ENCODE measurements at places on chromosomes 7 and 10. TPM values are rescaled to one million over a fixed set of nuclear protein-coding genes. Genes with fewer than 3 reads are reported as not detected.

The CYP3A4 gene
- not detected for total RNA-seq

The SLC26A3 gene
- total RNA-seq: 0.33 TPM

The AVPI1 gene
- total RNA-seq: 10.0 TPM

The UNCX gene
- not detected for total RNA-seq

The LIPN gene
- total RNA-seq: not detected

The EPHB6 gene
- total RNA-seq: 66.3 TPM

The GTPBP10 gene
- total RNA-seq: 28.5 TPM

GRCh38 chr7:141073173-141073640 lies 657 bp upstream of the TMEM178B start:
- no peaks in the 10 kb centered on the region for H3K36me3 ChIP-seq
- H3K4me1 ChIP-seq: peaks cover 34% of the 10 kb centered on the region
- no peak overlapping the region for H3K27ac ChIP-seq
- peaks cover 18% of the 10 kb centered on the region for H3K27me3 ChIP-seq

- no peak overlapping the region for H3K27ac ChIP-seq
- no peaks in the 10 kb centered on the region for H3K36me3 ChIP-seq
- H3K4me1 ChIP-seq: no peaks in the 10 kb centered on the region
- no peak for DNase-seq
Observed at GRCh38 chr7:30896783-30897637, 14.6 kb upstream of the AQP1 start.

DNA sequence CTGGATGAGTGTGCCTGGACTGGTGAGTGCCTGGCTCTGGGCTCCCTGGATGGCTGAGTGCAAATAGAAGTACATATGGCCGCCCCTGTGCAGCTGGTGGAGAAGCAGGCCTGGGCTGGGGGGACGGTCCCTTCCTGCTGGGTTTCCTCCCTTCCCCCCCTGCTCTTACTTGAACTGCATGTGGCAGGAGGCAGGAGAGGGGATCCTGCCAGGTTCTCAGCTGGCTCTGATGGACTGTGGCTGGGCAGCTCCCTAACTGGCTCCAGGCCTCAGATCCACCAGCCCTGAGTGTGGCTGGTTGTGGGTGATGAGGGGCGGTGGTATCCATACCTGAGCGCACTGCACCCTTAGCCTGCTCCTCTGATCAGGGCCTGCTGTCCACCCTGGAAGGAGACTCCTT lies 26.9 kb downstream of the ADCY1 start:
- no peaks in the 10 kb centered on the region for H3K27me3 ChIP-seq
- no peak overlapping the region for H3K27ac ChIP-seq
- no peaks in the 10 kb centered on the region for H3K4me1 ChIP-seq
- H3K4me3 ChIP-seq: no peak overlapping the region
- DNase-seq: no peak

GRCh38 chr10:84805149-84805548 lies 476.8 kb downstream of the CCSER2 start:
- H3K4me3 ChIP-seq: no peak overlapping the region
- H3K27ac ChIP-seq: no peak overlapping the region

DNA sequence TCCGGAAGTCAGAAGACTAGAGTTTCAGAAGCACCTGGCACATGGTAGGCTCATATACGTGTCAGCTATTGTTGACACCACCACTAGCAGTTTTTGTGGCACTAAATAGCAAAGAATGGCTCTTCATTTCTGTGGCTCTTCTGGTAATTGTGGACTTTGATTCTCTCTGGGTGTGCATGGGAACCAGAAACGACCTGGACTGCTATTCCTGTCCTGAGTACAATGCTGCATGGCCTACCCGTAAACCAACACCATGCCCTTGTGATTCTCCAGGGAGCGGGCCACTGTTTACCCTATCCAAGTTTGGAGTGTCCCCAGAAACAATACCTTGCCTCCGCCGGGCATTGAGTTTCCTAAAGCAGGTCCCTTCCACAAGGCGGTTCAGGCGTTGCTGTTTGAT lies 162.9 kb upstream of the AOAH start:
- H3K27me3 ChIP-seq: no peaks in the 10 kb centered on the region
- H3K27ac ChIP-seq: no peak overlapping the region
- no peaks in the 10 kb centered on the region for H3K4me1 ChIP-seq
- H3K4me3 ChIP-seq: no peak overlapping the region

GRCh38 chr7:30038196-30038980 lies 10.2 kb downstream of the PLEKHA8 start:
- no peaks in the 10 kb centered on the region for H3K27me3 ChIP-seq
- no peak overlapping the region for H3K4me3 ChIP-seq
- no peak overlapping the region for H3K27ac ChIP-seq

DNA sequence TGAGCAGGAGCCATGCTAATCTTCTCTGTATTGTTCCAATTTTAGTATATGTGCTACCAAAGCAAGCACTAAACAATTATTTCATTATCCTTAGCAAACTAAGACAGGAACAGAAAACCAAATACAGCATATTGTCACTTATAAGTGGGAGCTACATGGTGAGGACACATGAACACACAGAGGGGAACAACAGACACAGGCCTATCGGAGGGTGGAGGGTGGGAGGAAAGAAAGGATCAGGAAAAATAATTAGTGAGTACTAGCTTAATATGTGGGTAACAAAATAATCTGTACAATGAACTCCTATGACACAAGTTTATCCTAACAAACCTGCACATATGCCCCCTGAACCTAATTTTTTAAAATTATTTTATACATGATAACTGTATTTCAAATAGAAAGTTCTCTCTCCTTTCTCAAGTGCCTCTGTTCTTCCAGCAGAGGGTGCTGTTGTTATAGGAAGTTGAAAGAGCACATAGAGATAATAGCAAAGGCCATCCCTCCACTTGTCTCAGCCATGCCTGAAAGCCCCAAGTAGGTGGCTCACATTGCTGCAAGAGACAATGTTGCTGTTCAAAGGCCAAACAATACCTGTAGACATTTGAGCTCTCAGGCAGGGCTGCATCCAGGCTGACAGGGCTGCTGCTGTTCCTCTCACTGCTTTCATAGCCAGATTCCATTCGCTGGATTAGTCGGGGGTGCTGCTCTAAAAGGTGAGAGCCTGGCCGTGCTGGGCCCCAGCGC lies 33.4 kb upstream of the PPP3CB start:
- no peaks in the 10 kb centered on the region for H3K4me1 ChIP-seq
- H3K27ac ChIP-seq: no peak overlapping the region
- no peaks in the 10 kb centered on the region for H3K36me3 ChIP-seq
- peak; percentile 29 for DNase-seq
- H3K4me3 ChIP-seq: no peak overlapping the region

GRCh38 chr10:29839826-29840515 lies 205.2 kb upstream of the SVIL start:
- H3K4me1 ChIP-seq: no peaks in the 10 kb centered on the region
- H3K4me3 ChIP-seq: no peak overlapping the region
- H3K27ac ChIP-seq: no peak overlapping the region
- H3K36me3 ChIP-seq: no peaks in the 10 kb centered on the region
- H3K27me3 ChIP-seq: peaks cover 17% of the 10 kb centered on the region

DNA sequence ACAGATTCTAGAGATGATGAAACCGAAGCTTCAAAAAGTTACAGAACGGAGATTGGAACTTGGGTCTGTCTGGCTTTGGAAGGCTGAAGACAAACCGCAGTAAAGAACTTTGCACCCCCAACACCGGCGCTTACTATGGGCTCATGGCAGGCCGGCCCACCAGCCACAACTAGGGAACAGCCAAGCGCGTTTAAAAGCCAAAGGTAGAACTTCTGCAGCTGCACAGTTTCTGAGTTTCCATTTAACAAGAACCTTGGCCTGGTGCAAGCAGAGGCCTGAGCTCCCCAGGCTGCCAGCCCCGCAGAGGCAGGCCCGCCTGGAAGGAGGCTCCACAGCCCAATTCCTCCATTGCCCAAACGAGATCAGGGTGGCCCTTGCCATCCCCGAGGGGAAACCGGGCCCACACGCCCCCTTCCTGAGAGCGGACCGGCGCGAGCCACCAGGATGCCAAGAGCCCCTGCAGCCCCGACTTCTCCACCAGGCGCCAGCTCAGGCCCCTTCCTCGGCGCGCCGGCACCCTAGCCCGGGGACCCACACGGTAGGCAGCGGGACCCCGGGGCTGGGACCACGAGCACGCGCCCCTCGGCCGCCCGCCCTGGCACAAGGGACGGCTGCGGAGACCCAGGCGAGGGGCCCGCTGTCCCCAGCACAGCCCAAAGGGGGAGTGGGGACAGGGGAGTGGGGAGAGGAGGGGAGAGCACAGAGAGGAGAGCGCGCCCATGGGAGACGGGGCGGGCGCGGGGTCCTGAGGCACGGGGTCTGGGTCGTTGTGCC lies 566 bp downstream of the MAD1L1 start:
- no peak for DNase-seq

DNA sequence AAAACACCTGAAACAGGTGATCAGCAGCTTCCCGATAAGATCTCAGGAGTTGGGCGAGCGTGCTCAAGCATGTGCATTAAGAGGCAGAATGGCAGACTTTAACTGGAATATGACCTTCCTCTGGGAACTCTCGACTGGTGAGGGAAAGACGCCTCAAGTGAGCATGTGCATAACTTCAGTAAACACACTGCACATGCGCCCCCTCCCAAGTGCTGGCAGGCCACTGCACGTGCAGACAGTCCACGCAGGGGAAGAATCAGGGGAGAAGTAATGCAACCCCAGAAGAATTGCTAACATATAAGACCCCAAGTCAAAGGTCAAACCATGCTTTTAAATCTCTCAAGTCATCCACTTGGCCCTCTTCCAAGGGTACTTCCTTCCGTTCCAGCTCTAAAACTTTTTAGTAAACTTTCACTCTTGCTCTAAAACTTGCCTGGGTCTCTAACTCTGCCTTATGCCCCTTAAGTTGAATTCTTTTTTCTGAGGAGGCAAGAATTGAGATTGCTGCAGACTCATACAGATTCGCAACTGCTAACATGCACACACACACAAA lies 541.0 kb downstream of the TNS3 start:
- H3K4me1 ChIP-seq: no peaks in the 10 kb centered on the region
- H3K4me3 ChIP-seq: no peak overlapping the region
- no peak overlapping the region for H3K27ac ChIP-seq
- DNase-seq: no peak

DNA sequence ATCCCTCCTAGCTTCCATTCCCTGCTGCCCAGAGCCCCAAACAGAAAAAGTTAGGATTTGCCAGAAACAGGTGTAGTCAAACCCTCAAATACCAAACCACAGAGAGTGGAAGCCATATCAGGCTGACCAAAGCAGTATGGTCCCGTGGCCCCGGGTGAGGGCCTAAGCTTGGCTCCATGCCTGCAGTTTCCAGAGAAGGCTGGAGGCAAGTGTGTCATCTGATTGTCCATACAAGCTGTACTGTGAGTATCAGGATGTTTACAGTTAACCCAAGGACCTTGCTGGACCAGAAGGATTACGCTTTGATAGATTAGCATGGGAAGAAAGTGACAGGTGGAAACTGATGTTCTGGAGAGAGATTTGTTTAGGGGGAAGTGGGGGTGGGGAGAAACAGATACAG lies 96.3 kb downstream of the PRKAG2 start:
- no peaks in the 10 kb centered on the region for H3K4me1 ChIP-seq
- H3K27ac ChIP-seq: no peak overlapping the region
- no peak overlapping the region for H3K4me3 ChIP-seq
- H3K27me3 ChIP-seq: no peaks in the 10 kb centered on the region

- no peak for DNase-seq
- no peaks in the 10 kb centered on the region for H3K27me3 ChIP-seq
- no peak overlapping the region for H3K27ac ChIP-seq
- H3K36me3 ChIP-seq: peaks cover 8% of the 10 kb centered on the region
- no peak overlapping the region for H3K4me3 ChIP-seq
Observed at GRCh38 chr10:48439031-48439430, 132.6 kb downstream of the MAPK8 start.

DNA sequence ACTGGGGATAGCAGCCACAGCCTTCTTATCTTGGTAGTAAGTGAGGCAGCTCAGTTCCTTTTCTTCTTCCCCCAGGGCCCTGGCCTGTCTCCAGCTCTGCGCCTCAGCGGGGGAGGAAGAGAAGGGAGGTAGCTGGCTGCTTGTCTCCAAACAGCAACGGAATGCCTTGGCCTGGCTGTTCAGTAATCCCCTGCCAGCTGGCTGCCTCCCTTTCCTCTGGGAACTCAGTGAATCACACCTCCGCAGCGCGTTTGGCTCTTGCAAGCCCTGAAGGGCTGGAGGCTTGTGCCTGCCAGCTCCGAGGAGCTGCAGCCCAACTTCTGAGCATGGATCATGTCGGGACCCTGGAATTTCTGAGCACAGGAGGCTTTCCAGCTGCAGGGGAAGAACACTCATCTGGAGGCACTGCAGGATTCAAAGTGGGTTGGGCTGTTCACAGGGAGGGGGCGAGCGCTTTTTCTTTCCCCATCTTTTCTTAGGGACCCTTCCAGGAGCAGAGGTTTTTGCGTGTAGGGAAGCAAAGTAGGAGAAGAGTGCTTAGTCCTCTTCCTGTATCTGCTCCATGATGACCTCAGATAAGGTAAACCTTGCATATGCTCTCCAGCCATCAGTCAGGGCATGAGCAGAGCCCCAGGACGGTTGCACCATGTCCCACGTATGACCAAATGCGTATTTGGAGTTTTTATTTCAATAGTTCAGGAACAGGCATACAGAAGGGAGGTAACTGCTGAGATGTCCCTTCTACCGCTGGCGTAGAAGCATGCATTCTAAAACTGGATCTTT lies 253.2 kb upstream of the INHBA start:
- H3K27ac ChIP-seq: no peak overlapping the region
- H3K4me1 ChIP-seq: no peaks in the 10 kb centered on the region
- no peak overlapping the region for H3K4me3 ChIP-seq
- no peak for DNase-seq
- no peaks in the 10 kb centered on the region for H3K27me3 ChIP-seq

- peak overlapping the region; percentile 19 for H3K27ac ChIP-seq
- H3K36me3 ChIP-seq: peaks cover 21% of the 10 kb centered on the region
- H3K4me3 ChIP-seq: peak overlapping the region; percentile 70
- no peaks in the 10 kb centered on the region for H3K27me3 ChIP-seq
- peaks cover 17% of the 10 kb centered on the region for H3K4me1 ChIP-seq
- peak; percentile 56 for DNase-seq
Observed at GRCh38 chr7:149624006-149624405, 126.4 kb upstream of the ZNF746 start.

DNA sequence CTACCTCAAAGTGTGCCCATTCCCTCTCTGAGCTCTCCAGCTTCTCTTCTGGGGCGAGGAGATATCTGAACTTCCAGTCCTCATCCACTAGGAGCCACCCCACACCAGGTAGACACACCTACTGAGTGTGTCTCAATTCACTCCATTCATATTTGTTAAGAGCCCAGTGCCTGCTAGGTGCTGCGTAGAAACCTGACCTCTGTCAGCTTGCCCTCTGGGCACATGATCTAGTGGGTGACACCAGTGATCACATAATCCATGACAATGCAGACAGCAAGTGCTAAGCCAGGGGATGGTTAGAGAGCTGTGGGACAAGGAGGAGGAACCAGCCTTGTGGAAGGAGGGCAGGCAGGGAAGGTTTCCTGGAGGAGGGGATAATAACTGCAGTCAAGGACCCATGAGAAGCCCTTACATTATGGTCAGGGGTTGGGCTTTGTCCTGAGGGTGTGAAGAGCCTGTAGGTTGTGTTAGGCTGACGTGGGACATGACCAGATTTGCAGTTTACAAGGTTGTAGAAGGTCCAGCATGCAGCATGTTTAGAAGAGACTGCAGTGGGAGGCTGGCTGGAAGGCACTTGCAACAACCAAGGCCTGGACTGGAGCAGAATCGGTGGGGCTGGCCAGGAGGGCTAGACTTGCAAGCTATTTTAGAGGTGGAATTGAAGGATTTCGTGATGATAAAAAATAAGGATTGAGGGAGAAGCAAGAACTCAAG lies 81.8 kb downstream of the COL13A1 start:
- no peaks in the 10 kb centered on the region for H3K4me1 ChIP-seq
- H3K27ac ChIP-seq: no peak overlapping the region
- DNase-seq: no peak
- peaks cover 37% of the 10 kb centered on the region for H3K27me3 ChIP-seq
- H3K36me3 ChIP-seq: no peaks in the 10 kb centered on the region

Measured in T-cell (primary cell).